ENCODE measurements at places on chromosomes 6 and 20.

DNA sequence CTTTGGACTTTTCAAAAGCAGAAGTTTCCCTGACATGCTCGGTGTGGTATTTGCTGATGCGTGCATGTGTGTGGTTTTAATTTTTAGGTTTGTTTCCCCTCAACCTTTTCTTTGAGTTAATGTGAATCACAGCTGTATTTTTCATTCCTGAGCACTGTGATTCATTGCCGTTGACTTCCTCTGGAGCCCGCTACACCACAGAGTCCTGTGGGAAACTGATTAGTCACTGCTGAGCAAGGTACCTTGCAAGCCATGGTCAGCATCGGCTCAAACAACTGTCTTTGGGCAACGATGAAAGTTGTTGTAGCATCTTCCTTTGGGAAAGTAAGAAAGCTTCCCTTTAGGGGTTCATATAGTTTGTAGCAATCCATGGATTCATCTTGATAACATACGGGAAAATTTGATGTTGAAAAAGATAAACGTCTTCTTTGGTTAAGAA is 57.5 kb downstream of the RIN2 start:
- DNase-seq: peak; percentile 52

GRCh38 chr20:14700639-14700960 is 363.2 kb upstream of the FLRT3 start:
- no peak for DNase-seq

DNA sequence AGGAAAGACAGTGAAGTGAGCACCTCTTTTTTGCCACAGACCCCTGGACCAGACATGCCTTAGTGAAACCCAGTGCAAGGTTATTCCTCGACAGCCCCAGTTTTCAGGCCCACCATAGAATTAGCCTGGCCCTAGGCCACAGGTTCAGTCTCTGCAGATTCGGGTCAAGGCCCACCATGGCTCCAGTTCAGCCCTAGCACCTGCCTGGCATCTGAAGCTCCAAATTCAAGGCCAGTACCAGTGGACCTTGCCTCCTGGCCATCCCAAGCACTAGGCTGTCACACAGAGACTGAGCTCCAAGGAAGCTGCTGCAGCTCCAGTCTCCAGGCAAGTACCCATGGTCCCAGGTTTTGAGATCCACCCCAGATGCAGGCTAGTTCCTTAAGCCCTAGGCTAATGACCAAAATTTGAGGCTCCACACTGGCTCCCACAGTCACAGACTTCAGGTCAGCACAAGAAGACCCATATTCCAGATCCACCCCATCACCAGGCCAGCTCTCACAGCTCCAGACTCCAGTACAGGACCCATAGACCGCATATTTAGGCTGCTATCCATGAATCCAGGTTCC is 877.5 kb upstream of the ADGRB3 start:
- DNase-seq: no peak

DNA sequence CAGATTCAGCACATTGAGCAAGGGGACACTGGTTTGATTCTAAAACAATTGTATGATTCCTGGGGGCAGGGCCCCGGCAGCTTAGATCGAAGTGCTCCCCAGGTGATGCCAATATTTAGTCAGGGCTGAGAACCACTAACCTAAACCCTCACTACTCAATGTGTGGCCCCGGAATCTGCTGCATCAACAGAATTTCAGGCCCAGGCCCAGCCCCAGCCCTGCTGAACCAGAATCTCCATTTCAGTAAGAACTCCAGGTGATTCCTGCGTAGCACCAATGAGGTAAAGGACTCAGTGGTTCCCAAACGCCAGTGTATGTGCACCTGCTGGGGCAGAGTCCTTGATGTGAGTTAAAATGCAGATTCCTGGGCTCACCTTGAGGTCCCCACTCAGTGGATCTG is 152.8 kb upstream of the KCNG1 start:
- no peak for DNase-seq

- DNase-seq: no peak
Observed at GRCh38 chr20:63024573-63025392, 18.0 kb upstream of the BHLHE23 start.

DNA sequence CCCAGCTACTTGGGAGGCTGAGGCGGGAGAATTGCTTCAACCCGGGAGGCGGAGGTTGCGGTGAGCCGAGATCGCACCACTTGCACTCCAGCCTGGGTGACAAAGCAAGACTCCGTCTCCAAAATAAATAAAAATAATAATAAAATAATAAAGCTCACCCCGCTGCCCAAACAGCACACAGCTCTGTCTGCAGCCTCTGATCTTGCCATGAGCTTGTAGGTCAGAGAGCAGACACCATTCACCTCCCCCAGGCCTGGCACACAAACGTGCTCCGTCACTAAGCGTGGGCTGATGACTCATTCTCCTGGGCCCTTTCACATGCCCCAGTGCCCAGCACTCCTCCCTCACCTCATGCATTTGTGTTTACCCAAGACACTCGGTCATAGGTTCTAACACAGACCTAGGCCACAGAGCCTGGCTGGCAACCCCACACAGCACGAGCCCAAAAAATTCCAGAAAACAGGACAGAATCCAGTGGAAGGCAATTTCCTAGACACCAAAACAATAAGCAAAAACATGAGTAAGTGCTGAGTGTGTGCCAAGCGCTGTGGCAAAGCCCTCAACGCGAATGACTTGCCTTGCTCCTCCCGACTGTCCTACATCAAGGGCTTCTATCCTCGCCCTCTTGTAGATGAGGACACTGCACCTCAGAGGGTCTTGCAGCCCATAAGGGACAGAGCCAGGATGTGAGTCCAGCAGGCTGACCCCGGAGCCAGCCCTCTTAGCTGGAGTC is 18.0 kb downstream of the ATP9A start:
- peak; percentile 4 for DNase-seq

DNA sequence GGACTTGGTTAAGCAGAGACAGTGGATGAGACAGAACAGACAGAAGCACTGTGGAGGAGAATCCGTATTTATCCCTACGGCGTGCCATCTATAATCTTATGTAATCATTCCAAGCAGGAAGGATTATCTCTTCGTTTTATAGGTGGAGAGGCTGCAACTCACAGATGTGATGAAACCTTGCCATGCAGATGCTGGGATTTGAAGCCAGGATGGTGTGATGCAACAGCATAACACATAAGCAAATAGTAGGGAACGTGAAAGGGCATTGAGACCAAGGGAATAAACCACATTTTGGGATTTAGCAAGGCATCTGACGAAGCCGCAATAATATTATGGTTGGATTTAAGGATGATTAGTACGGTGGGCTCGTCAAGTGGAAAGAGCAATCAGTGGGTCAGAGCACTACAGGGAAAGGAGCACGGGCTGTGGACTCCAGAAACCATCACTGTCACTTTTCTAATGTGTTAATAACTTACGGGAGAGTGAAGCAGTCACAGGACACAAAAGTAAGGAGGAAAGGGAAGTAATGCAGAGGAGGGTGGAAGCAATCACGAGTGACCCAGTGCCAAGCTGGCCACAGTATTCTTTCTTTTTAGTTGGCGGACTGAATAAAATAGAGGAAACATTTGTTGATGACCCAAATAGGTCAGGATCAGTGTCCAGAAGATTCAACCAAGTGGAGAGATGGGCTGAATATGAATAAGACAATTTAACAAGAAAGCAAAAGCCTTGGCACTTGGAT is 119.6 kb upstream of the EDN1 start:
- DNase-seq: no peak

- no peak for DNase-seq
Observed at GRCh38 chr6:155117256-155117655, 122.1 kb downstream of the TIAM2 start.

DNA sequence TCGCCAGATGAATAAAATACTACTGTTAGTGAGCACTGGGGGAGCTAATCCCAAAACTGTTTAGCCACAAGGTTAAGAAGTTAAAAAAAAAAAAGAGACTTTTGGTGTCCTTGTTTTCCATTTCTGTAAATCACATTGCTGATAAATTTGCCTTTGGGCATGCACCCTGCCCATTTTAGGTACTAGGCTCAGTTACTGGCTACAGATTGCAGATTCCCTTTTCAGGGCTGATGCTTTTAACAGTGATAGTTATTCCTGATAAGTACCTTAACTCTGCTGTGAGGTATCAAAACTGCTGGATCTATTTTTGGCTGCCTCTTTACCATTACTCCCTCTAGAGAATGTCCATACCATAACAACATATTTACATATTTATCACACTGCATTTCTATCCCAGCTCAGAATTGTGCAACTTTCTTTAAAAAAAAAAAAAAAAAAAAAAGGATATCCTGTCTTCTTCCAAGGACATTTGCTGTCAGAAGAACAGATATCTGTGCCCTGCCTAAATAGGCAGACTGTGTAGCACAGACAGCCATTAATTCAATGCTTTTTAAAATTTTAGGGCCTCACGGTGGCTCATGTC is 94.5 kb downstream of the SSR1 start:
- peak; percentile 15 for DNase-seq

DNA sequence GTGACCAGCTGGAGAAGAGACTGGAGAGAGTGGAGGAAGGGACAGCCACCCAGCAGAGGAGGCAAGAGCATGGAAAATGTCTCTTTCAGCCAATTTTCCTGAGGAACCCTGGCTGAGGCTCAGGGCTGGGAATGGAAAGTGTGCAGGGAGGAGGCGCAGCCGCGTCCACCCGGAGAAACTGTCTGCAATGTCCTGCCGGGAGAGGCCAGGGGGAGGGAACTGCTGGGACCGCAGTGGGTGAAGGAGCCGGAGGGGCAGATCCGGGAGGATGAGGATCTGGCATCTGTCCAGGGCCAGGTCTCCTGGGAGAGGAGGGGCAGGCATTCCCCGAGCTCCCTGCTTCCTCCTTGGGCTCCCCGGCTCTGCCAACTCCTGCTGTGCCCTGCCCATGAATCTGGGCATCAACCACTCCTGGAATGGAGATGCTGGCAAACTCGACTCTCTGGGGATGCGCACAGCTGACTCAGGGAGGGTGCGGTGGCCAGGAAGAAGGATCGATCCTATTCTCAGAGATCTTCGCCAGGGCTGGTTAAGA is 17.4 kb upstream of the HM13 start:
- DNase-seq: no peak

- no peak for DNase-seq
Observed at GRCh38 chr6:133407320-133408100, 166.4 kb downstream of the EYA4 start.

- DNase-seq: no peak
Observed at GRCh38 chr6:56772737-56773184, 130.1 kb upstream of the DST start.

- no peak for DNase-seq
Observed at GRCh38 chr6:25441663-25442270, 162.6 kb downstream of the CARMIL1 start.

DNA sequence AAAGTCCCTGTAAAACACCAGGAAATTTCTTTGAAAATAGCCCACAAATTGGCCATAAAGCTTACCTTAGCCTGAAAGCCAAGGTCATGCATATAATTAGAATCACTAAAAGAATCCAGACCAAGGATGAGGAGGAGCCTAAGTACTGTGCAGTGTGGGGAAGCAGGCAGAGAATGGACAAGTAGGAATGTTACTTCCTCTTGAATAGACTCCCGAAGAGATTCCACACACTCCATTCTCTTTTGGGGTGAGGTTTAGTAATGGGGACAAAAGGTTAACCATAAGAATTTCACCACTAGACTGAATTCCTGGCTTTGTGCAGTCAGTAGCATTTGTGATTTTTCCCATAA is 27.5 kb upstream of the MARCKS start:
- no peak for DNase-seq

DNA sequence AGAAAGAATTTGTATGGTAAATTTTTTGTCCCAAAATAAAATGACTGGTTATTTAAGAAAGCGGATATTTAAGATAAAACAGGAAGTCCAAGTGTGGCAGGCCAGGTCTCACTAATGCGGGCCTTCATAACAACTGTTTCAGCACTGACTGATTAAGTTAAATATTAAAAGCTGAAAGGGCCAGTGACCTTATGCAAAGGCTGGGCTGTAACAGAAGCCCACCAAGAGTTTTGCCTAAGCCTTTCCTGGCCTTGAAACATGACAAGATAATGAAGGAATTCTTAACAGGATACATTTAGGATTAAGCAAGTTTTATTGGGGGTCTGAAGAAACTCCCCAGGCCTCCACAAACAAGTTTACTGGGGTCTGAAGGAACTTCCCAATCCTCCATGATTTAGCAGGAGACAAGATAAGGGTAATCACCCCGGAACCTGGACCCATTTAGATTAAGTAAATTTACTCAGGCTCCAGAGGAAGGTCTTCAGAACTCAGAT is 36.3 kb downstream of the ZNF133 start:
- DNase-seq: no peak

- DNase-seq: no peak
Observed at GRCh38 chr6:2938004-2938631, 33.2 kb downstream of the SERPINB6 start.

GRCh38 chr20:8039042-8039441 is 19.5 kb upstream of the TMX4 start:
- no peak for DNase-seq

DNA sequence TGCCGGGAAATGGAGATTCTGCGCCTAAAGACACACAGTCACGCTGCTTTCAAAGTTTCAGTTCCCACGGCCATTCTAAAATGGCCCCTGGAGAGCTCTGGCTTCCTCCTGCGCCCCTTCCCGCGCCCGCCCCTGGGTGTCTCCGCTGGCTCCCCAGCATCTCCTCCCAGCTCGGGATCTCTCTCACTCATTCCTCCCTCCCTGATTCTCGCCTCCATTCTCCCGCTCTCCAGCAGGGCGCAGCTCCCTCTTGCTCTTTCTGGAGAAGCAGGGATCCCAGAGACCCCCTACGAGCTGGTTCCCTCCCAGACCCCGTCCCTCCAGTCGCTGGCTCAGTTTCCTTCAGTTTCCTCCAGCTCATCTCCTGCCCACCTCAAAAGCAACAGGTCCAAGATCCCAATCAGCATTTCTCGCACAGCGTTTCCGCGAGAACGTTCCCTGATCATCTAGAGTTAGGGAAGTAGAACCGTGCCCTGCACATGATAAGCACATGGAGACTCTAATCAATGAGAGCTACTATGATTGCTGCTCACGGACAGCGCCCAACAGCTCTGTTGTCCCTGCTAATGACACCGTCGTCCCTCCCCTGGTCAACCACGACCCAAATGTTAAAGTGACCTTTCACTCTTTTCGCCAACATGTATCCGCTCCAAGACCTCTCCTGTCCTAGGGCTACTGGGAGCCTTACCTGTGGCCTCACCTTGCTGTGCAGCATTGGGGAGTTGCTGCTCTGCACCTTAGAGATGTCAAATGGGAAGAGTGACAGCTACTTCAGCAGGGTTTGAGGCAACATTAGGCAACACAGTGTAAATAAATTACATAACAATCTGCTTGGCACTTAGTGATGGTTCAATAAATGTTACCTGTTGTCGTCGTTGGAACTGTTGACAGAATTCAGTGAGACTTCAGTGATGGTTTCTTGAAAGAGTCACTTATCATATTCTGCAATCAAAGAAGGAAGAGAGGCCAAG is 218.5 kb upstream of the QKI start:
- no peak for DNase-seq
